ENCODE measurements at places on chromosomes 13 and 19.

DNA sequence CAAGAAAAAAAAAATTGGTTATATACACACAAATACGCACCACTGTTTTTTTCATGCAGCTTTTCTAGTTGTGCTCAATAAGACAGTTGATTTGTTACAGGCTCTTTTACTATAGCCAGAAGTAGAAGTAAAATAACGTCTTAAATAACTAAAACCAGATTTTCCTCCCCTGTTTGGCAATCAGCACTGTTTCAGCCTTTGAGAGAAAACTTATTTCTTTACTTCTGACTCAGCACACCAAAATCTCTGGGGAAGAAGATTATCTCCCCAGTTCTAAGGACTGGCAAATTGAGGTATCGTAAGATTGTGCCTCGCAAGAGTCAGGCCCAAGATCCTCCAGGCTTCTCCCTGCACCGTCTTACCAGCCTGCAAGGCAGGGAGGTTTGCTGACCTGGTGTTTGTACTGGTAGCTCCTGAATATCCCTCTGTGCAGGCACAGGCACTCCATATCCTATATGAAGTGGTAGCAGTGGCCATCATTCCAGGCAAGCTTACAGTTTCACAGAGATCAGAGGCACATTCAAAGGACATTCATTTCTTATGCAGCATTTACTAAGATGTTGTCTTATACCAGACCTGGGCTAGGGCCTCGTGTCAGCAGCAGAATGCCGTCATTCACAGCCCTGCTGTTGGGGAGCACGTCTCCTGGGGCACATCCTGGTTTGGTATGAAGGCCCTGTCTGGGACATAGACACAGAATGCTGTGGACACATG, 268.2 kb downstream of the ZNF536 start:
- DNase-seq: no peak

DNA sequence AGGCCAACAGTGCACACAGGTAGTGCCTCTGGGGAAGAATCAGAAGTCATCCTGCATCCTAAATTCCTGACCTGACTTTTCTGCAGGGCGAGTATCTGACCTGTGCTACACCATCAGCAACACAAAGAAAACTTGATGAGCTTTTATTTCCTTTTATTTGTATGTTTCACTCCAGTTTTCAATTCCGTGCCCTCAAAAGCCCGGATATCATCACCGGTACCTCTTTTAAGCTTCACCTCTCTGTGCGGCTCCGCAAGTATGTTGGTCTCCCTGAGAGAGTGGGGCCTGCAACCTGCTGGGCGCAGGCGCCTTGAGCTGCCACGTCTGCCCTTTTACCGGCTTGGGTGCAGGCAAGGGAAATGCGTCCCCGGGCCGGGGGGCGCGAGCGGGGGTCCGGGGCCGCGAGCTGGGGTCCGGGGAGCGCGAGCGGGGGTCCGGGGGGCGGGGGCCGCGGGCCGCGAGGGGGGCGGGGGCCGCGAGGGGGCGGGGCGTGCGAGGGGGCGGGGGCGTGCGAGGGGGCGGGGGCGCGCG, 4.3 kb upstream of the DUXA start:
- DNase-seq: peak; percentile 36

DNA sequence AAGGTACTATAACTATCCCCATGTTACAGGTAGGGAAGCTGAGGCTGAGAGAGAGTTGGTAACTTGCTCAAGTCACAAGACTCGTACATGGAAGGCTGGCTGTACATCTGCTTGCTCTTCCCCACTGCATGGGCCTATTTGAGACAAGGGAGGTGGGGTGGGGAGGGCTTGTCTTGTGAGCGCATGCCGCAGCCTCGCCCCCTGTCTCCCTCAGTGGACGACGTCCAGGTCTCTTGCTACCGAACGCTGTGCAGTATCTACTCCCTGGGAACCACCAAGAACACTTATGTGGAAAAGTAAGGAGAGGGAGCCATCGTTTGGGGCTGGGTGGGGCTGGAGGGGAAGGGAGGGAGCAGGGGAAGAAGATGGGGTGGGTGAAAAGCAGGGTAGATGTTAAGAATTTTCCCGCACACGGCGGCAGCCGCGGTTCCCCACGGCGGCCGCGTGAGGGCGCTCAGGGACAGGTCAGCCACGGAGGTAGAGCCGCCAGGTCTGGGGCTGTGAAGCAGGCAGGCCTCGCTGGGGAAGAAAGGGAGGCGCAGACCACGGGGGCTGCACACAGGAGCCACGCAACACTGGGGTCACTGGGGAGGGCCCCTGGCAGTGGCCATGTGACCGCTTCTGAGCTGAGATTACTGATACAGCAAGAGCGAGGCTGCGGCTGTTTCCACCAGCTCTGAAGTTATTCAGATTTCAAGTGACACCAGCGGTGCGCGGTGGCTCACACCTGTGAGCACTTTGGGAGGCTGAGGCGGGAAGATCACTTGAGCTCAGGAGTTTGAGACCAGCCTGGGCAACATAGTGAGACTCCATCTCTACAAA, 81.5 kb downstream of the RYR1 start:
- peak; percentile 93 for DNase-seq

DNA sequence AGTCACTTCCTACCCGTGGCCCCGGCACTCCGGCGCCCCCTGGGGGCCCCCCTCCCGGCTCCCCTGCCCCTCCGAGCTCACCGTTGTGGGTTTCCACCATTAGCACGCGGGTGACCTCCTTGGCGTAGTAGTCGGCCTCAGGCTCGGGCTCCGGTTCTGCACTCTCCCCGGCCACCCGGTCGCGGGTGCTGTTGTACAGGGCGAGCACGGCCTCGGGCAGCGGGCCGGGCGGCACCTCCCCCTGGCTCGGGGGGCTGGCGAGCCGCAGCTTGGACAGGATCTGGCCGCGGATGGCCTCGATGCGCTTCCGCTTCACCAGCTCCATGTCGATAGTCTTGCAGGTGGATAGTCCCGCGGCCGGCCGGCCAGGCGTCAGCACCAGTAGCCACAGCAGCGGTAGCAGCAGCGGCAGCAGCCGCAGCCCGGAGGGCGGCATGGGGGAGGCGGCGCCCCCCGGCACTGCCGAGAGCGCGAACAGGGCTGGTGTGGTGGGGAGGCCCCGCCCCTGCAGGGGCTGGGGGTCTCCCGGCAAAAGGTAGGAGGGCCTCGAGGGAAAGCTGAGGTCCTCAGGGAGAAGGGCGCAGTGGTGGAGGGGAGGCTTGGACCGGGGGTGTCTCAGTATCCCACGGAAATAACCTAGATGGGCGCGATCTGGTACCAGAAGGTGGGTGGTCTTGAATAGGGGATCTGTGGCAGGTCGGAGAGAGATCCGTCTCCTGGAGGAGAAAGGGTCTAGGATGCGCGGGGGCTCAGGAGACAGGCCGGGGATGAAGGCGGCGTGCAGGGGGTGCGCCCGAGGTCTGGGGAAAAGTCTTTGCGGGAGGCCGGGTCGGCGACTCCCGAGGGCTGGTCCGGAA, 885 bp downstream of the TGFB1 start:
- peak; percentile 74 for DNase-seq

- DNase-seq: no peak
Measured at GRCh38 chr13:20828539-20829364, 55.0 kb upstream of the EEF1AKMT1 start.

GRCh38 chr13:27708325-27708724, 84.0 kb upstream of the GSX1 start:
- no peak for DNase-seq

DNA sequence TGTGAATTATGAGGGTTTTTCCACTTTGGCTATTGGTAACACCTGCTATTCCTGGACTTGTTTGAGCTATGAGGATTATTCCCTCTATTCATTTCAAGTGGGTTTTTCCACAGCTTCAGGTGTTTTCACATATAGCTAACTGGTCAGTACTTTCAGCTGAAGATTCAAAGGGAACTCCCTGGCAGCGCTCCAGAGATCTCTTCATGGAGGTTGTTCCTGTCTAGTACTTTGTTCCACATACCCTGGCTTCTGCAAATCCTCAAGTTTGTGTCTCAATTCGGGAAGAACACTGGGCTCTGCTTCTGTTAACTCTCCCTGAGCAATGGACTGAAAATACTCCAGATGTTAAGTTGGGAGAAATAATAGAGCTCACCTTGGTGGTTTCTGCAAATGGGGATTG, 5.6 kb upstream of the ZNF607 start:
- no peak for DNase-seq

- DNase-seq: no peak
Measured at GRCh38 chr13:105087945-105088344, 1447.5 kb downstream of the EFNB2 start.

GRCh38 chr13:80577926-80578670, 237.2 kb upstream of the SPRY2 start:
- no peak for DNase-seq

GRCh38 chr19:44738603-44739558, 9.6 kb upstream of the BCL3 start:
- DNase-seq: no peak

DNA sequence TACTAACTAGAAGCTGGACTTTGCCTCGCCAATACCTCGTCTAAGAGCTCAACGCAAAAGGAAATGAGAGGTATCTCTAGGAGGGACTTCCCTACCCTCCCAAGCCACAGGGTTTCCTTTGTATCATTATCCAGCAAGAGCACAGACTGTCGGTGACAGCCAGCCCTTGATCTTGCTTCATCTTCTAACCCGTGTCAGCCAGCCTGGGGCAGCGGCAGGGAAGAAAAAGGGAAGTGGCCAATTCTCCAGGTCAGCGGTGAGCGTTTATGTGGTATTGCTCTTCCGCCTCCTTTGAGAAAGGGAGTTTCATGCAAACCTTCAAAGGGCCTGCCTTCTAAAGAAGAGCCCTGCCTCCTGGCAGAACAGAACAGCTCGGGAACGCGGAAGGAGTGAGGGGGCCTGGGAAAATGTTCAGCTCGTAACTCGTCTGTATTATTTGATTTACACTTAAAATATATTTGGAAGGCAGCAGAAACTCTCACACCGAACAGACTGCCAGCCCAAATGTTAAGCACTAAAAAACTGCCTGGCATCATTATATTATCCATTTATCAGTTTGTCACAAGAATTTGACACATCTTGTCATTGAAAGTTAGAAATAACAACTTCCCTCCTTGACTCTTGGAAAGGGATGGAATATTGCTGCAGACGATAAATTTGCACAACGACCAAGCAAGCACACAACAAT, 41.8 kb downstream of the EFNB2 start:
- no peak for DNase-seq

DNA sequence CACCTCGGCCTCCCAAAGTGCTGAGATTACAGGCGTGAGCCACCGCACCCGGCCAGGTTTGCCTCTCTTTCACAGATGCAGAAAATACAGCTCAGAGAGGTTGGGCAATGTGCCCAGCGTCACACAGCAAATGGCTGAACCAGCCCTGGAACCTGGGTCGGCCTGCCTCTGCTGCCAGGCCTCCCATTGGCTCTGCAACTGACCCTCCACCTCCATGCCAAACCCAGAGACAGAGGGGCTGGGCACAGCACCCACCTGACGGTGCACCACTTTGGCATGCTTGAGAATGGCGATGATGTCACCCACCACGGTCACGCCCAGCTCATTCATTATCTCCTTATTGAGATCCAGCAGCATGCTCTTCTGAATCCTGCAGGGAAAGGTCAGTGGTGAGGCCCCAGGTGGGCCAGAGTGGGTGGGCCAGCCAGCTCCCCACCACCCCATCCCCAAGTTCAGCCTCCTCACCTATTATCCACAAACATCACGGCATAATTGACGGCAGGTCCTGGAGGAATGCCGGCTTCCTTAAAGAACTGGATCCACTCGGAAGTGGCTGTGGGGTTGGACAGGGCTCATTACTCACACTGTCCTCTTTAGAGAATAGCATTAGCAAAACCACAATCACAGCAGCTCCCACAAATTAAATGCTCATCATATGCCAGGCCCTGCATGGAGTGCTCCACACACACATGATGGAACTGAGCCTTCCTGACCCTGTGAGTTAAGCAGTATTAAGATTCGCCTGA, 12.2 kb downstream of the C19orf47 start:
- no peak for DNase-seq

DNA sequence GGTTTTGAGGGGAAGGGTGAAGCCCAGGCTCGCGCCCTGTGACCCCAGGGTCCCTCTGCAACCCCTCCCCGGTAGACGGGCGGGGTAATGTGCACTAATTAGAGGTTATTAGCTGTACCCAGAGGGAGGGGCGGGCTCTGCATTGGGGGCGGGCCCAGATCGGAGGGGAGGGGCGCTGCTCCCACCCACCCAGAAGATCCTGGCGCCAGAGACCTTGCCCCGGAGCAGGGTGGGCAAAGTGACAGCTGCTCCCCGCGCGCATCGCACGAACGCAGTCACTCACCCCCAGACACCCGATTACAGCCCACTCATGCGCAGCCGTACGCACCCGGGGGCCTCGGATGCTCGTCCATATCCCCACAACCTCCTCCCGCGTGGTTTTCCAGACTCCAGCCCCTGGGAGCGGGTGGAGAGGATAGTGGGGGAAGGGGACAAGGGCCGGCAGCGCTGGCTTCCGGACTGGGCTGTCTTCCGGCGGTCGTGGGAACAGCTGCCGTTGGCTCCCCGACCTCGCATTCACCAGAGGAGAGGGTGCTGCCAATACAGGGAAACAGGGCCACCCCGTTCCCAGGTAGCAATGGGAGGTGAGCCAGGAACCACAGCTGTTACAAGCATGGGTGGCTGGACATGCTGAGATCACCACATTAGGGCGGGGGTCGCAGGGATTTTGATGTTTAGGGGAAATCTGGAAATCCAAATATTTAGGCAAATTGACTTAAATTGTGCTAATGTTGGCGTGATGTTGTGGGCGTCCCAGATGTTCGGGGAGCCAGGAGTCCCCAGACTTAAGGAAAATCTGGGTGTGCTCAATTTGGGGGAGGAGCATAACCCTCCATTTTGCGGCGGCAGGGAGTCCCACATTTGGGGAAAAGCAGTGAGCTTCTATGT, 2.9 kb upstream of the HOOK2 start:
- DNase-seq: no peak

GRCh38 chr13:79382545-79383275, 23.3 kb downstream of the RBM26 start:
- DNase-seq: no peak

DNA sequence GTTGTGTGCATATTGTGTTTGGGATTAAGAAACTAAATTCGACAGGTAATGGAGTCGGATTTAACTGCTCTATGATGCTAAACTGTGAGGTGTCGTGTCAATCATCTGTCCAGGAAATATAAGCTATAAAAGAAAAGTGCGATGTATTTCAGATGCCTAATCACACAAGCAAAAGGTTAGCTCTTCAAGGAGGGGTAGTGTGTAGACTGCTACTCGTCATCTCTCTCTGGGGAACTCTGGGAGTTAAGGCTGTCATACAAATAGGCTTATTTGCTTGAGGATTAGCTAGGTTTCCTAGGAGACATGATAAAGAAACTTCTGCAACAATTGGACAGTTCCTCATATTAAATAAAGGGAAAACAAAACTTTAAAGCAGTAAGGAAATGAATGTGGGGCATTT, 462.1 kb downstream of the OLFM4 start:
- no peak for DNase-seq

- DNase-seq: no peak
Measured at GRCh38 chr13:42458193-42458592, 115.8 kb upstream of the TNFSF11 start.

GRCh38 chr19:4640247-4641000, 1.1 kb downstream of the TNFAIP8L1 start:
- DNase-seq: no peak

DNA sequence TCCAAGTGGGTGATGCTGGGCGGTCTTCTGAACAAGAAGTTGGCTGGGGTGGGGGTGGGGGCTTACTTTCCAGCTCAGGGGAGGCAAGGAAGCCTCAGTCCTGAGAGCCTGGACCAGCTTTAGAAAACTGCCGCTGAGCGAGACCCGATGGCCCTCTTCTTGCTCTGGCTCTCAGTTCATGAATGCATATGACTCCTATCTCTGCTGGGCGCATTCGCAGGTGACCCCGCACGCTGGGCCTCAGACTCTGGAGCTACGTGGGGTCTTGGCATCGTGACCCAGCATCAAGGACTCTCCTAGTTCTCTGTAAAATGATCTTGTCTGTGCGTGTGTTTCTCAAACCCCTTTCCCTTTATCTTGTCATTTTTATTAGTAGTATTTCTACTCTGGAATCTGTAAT, 19.7 kb downstream of the PRAM1 start:
- no peak for DNase-seq
